Upper lobe of left lung (tissue), 6 donors: ENCODE measurements at places on chromosomes 1 and 21.

- peak; percentile 89 for DNase-seq
Measured at GRCh38 chr1:1358433-1359271, at the start of gene MXRA8. Gene MXRA8, minus strand, starts transcription at chr1:1358555. Its CDS starts 51 bp downstream, at chr1:1358504.

DNA sequence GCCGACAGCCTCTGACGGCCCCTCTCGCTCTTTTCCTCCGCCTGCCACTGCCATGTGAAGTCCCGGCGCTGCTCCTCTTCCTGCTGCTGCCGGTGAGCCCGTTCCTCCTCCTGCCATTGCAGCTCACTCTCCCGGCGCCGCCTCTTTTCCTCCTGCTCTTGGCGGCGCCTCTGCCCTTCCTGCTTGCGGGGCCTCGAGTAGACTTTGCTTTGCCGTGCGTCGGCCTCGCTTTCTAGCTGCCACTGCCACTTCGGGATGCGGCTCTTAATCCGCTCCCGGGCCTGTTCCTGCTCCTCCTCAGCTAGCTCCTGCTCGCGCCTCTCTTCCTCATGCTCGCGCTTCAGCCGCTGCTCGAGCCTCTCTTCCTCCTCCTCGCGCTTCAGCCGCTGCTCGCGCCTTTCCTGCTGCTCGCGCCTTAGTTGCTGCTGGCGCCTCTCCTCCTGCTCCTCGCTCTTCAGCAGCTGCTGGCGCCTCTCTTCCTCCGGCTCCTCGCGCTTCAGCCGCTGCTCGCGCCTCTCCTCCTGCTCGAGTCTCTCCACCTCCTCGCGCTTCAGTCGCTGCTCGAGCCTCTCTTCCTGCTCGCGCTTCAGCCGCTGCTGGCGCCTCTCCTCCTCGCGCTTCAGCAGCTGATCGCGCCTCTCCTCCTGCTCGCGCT is 4.3 kb downstream of the TCHH start:
- no peak for DNase-seq

DNA sequence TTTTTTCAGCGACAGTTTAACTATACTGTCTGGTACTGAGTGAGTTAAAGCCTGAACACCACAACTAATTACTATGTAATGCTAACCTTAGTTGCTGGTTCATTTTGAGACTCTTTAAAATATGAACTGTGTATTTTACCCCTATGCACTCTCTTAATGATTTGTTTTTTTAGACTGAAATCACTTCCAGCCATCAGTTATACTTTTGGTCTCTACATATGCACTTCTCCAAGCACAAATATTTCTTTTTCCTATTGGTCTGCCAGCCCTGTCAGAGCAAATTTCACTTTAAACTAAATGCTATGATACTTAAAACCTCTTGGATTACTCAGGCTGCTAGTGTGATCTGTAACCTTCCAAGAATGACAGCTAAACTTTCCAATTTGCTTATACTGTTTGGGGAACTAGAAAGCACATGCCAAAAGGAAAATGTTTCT is 38.1 kb upstream of the SCYL3 start:
- no peak for DNase-seq

GRCh38 chr1:27070390-27071048 is 57.9 kb upstream of the TENT5B start:
- DNase-seq: no peak

GRCh38 chr1:93180723-93181613 is at the start of gene CCDC18:
Gene CCDC18, plus strand, starts transcription at chr1:93180724. Its CDS starts 2,638 bp downstream, at chr1:93183362.
- DNase-seq: no peak

DNA sequence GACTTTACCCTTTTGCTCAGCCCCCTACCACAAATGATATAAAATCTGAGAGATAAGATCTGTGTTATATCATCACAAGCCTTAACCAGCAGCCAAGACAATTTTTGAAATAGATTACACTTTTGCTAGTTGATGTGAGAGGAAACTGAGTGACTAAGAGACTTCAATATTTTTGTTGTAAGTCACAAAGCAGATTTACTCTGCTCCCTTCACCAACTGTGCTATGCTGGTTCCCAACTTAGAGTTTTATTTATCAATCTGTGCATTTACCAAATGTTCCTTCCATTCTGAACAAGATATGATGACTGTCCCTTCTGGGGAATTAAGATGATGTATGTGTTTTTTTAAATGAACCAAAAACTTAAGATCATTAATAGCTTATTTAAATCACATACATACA is 12.1 kb upstream of the GRIK1 start:
- no peak for DNase-seq

- DNase-seq: no peak
Measured at GRCh38 chr21:42231756-42232155, 12.8 kb downstream of the ABCG1 start.

GRCh38 chr1:30936541-30937171 is 28.1 kb upstream of the SDC3 start:
- no peak for DNase-seq

DNA sequence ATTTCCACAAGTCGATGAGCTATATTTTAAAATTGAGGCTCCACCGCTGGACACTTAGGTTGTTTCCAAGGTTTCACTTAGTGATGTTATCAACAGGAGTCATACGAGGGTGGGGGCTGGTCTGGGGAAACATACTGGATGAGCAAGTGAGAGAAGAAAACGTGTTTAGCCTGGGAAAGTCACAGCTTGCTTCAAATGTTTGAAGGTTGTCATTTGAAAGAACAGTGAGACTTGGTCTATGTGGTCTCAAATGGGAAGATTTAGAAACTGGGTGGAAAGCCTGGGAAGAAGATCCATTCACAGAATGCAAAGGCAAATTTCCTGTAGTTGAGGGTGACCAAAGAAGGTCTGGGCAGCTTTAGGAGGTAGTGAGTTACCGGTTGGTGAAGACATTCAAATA is 9.9 kb upstream of the DYRK1A start:
- DNase-seq: no peak

DNA sequence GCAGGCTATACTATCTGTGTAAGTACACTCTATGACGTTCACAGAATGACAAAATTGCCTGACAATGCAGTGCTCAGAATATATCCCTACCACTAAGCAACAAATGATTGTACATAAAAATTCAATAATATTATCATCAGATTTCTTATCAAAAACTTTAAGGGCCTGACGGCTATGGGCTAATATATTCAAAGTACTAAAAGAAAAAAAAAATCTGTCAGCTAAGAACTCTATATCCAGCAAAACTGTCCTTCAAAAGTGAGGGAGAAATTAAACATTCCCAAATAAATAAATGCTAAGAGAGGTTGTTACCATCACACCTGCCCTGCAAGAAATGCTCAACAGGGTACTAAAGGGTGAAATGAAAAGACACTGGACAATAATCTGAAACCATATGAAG is 127.3 kb downstream of the TM2D1 start:
- no peak for DNase-seq

DNA sequence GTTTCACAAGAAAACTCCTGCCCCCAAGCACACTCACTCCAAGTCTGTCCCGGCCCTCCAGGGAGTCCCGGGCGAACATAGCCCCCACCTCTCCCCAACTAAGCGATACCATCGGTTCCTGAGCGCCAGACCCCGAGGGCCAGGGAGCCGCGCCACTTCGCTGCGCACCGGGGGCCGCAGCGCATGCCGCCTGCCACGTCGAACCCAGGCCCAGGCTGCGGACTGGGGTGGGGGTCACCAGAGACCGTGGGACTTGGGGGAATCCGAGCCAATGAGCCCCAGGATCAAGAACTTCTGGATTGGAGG is 801 bp downstream of the RSPO1 start:
- DNase-seq: no peak

GRCh38 chr1:111852261-111852721 is 96.6 kb downstream of the DDX20 start:
- no peak for DNase-seq

DNA sequence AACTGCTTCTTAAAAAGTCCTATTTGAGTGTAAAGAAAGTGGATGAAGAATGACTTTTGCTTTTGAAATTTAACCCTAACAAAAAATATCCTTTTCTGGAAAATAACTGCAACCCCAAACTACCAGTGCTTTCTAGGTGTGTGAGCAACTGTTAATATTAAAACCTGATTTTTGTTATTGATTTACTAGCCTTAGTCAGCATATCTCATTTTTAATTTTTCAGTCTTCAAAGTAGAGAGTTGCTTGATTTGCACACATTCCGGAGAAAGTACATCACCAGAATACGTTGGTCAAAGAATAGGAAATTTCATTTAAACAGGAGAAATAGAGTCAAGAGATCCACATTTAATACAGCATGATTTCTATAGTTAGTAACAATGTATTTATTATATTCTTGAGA is 141.8 kb upstream of the ADAMTS5 start:
- no peak for DNase-seq

DNA sequence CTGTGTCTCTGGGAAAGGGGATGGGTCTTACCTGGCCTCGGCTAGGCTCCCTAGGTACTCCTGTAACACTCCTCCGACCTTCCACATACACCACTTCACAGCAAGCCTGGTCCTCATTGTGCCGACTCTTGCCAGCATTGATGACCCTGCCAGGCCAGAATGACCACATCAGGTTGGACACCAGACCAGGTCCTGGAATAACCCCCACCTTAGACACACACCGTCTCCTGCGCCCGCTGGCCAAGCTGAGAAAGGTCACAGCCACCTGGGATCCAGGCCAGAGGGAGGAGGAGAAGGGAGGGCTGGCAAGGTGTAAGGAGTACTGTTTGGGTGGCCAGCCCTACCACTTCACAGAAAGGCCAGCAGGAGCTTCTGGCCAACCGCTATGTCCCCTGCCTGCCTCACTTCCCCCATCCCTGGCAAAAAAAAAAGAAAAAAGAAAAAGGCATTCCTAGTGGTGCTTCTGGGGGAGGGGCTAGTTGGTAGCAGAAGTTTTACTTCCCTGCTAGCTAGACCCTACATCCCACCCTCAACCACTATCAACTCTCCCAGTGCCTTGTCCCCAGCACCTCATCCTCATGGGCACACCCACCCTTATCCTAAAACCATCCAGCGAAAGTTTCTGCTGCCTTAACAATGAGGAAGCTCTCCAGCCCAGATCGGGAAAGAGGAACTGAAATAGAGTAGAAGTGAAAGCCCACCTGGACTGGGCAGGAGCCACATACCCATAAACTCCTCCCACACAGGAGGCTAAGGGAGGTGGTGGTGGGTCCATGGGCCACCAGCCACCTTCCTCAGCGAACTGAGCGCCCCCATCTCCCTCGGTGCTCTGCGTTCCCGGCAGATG is 1.4 kb downstream of the PPM1J start:
- DNase-seq: no peak

DNA sequence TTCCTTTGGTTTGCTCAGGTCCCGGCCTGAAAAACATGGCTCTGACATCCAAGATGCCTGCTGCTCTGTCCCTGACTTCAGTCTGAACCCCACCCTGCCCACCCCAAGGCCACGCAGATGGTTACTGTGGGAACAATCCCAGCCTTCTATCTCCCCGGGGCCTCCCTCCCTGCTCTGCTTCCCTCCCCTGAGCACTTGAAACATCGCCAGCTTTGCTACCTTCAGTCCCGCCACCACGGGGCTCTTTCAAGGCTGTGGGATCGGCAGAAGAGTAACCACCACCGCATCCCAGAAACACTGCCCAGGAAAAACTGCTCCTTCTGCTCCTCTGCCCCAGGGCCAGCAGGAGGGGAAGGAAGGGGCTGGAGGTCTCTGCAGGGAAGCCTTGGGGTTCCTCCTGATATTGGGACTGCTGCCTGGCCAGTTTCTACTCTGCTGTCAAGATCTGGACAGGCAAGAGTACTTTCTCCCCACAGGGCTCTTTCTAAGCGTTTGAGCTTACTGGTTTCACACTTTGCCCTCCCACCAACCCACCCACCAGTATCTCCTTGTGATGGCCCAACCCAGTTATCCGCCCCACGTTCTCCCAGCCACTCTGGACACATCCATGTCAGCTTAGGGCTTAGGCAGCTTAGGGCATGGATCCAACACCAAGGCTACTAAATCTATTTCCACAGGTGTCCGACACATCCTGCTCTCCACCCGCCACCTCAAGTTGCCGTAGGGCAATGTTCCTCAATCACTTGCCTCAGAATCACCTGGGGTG is 8.4 kb downstream of the ETNK2 start:
- no peak for DNase-seq

DNA sequence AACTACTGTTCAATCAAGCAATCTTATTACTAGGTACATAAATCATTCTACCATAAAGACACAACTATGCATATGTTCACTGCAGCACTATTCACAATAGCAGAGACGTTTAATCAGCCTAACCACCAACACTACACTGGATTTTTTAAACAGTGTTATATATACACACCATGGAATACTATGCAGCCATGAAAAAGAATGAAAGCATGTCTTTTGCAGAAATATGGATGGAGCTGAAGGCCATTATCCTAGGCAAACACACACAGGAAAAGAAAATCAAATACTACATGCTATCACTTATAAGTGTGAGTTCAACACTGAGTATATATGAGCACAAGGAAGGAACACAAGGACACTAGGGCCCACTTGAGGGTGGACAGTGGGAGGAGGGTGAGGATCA is 159.2 kb downstream of the DPYD start:
- no peak for DNase-seq

GRCh38 chr1:33088119-33088906 is 7.4 kb downstream of the AZIN2 start:
- no peak for DNase-seq

DNA sequence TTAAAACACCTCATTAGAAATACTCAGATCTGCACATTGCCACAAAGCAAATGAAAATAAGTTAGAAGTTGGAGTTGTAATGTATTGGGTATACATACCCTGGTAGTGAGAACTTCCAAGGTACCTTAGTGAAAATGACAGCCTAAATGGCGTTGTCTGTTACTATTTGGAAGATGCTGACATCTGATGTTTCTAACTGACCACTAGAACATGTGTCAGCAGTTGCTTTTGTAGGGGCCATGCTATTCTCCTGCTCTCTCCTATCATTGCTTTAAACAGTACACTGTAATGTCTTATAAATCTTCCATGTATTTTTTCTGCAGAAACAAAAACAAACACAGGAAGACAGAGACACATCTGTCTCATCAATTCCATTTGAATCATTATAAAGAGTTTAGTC is 40.1 kb downstream of the LAMC1 start:
- DNase-seq: no peak

DNA sequence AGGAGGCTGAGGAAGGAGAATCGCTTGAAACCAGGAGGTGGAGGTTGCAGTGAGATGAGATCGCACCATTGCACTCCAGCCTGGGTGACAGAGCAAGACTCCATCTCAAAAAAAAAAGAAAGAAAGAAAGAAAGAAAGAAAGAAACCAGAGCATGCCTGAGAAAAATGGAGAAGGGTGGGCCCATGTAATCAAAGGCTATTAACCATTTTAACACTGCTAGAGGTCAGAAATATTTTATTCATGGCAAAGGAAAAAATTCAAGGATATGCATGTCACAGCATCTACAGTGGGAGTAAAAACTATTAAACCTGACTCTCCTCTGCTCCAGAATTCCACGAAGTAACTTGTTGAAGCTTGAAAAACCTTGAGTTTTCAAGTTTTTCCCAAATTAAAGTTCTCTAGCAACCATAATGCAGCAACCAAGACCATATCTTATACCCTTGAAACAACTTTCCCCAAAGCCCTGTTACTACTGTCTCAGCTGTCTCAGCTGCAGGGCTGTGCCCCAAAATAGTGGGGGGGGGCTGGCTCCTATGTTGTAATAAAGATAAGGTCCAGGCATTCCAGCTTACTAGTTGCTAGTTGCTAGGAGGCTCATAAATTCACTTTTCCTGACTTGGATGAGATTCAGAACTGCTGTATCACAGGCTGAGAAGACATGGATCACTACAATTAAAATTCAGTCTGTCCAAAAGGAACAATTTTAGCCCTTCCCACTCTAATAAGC is 112.9 kb upstream of the SOD1 start:
- no peak for DNase-seq

- DNase-seq: no peak
Measured at GRCh38 chr1:214983126-214983869, 99.2 kb upstream of the KCNK2 start.
